ENCODE measurements at places on chromosomes 5 and 9.

- DNase-seq: no peak
Observed at GRCh38 chr9:116383133-116383532, 229.5 kb downstream of the PAPPA start.

DNA sequence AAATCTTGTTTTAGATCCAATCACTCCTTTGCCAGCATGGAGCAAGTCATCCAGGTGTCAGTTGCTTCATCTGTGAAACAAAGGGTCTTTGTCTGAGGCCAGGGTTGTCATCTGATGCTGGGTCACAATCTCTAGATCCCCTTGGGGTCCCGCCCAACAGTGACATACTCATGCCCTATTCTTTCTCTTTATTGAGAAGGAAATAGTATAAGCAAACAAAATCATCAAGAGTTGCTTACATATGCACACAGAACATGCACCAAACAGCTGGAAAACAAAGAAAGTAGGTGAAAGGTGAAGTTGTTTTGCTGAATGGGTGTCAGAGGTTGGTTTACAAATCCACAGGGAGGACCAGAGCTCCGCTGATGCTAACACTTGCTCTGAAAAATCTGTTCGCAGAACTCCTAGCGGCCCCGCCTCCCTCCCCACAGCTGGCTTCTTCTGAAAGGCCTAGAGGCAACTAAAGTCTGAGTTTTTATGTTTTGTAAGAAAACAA is 106.1 kb upstream of the SLC44A1 start:
- no peak for DNase-seq

DNA sequence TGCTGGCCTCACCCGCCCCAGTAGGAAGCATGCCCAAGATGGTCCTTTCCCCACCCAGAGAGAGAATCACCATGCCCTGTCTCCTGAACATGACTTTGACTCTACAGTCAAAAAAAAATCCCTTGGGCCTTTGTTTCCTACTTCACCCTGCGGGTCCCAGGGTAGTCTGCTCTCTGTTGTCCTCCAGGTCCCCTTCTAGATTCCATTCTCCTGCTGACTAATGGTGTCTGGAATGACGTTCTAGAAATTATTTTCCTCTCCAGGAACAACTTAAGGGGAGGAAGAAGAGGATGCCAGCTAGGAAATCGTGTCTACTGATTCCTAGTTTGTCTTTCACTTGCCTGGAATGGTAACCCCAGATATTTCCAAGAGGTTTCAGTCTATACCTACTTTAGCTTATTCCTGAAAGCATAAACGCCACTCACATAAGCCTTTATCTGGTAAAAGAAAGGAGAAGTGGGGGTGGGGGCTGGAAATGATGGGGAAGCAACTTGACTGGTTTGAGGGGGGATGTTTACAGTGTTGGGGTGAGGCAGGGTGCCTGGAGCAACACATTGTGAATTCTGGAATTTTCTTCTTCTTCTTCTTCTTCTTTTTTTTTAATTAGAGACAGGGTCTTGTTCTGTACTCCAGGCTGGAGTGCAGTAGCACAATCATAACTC is 93.9 kb downstream of the SNX18 start:
- no peak for DNase-seq

GRCh38 chr5:155091063-155091648 is 77.6 kb downstream of the KIF4B start:
- no peak for DNase-seq

DNA sequence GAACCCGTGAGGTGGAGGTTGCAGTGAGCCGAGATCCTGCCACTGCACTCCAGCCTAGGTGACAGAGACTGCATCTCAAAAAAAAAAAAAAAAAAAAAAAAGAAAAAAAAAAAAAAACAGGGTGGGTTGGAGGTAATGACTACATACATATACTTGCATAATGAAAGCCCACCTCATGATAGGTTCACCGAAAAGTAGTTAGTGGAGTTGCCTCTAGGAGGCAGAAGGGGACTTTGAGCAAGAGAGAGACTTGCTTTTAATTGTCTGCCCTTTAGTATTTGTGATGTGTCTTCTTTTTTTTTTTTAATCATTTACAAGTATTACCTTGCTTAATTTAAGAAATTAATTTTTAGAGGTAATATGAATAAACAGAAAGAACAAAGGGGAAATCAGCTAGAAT is 99.8 kb downstream of the PPARGC1B start:
- no peak for DNase-seq

DNA sequence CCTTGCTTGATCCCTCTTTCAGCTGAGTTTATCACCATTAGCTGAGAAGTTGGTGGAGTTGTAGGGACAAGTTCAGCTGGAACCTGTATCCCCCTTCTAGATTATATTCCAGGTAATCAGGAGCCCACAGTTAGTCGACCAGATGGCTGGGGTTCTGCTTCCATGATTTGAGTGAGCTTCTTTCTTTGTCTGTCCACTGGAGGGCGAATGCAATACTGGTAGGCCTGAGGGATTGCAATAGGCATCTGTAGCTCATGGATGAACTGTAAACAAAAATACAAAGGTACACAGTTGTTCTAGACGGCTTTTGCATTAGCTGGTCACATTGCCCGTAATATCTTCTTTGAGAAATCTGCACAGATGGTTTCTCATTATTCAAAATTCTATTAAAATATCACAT is 88.9 kb downstream of the PCSK5 start:
- no peak for DNase-seq

DNA sequence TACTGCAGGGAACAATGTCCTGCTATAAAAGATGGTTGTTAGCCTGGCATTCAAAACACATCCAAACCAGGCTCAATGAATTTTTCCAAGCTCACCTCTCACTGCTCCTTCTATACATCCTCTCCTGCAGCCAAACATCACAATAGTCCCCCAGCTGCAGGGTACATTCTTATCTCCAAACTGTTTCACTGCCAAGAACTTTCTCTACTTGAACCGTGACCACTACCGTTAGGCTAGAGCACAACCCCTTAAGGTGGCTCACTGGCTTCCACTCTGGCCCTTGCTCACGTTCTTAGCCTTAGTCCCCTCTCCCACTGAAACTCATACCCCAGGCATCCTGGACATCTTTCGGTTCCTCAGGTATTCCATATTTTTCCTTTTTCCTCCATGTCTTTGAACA is 29.0 kb upstream of the ANXA6 start:
- DNase-seq: no peak

GRCh38 chr9:115673599-115673998 is 480.0 kb upstream of the PAPPA start:
- DNase-seq: no peak

GRCh38 chr9:88988796-88989641 is 2.2 kb upstream of the S1PR3 start:
- no peak for DNase-seq

GRCh38 chr5:62093976-62094375 is 212.0 kb upstream of the KIF2A start:
- peak; percentile 7 for DNase-seq

DNA sequence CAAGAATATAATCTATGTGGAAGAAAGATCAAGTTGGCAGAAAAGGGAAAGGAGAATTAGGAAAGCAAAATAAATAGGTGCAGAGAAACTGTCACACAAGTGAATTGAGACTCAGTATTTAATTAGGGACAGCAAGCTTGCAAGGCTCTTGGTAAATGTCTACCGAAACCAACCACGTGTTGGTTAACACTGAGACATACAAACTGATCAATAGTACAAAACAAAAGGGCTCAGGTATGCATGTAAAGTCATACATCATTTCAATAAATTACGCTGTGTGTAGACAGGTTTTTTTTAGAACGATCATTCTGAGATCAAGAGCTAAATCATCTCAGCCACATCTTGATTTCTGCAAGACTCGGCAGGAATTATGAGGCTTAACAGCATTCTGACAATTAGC is 225.4 kb downstream of the EBF1 start:
- no peak for DNase-seq

GRCh38 chr5:21802869-21803490 is 1050.2 kb downstream of the CDH12 start:
- no peak for DNase-seq

All from amygdala (tissue), 56 donors.